CD4-positive, CD25-positive, alpha-beta regulatory T cell (primary cell): ENCODE measurements at places on chromosomes 12 and 14. TPM values are rescaled to one million over a fixed set of nuclear protein-coding genes. Genes with fewer than 3 reads are reported as not detected.
A peak's percentile ranks its signal among the peaks of the same experiment; 100 is the strongest.

The MFAP5 gene
- not detected for total RNA-seq

The GCN1 gene
- total RNA-seq, result 115 TPM

The GNB3 gene
- not detected for total RNA-seq

The HOXC13 gene
- not detected for total RNA-seq

The SLCO1B3 gene
- total RNA-seq, result not detected

GRCh38 chr14:70807898-70808415 lies 1.4 kb downstream of the MAP3K9 start:
- peaks cover 16% of the 10 kb centered on the region for H3K4me1 ChIP-seq
- H3K36me3 ChIP-seq, result no peaks in the 10 kb centered on the region
- H3K27ac ChIP-seq, result peak overlapping the region; percentile 8
- H3K4me3 ChIP-seq, result peak overlapping the region; percentile 75
- peak; percentile 53 for DNase-seq
- no peaks in the 10 kb centered on the region for H3K27me3 ChIP-seq

DNA sequence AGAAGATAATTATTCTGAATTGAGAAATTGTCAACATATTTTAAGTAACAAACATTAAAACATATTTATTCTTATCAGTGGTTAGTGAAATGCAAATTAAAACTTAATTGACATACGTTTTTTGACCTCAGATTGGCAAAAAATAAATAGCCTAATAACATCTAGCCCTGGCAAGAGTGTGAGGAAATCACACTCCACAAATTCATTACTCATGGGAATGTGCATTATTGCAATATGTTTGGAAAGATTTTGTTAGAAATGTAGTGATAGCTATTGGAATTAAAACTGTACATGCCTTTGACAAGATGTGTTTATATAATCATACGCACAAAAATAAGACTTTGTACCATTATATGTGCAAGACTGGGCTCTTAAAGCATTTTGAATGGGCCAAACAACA lies 168.6 kb downstream of the KITLG start:
- H3K36me3 ChIP-seq, result no peaks in the 10 kb centered on the region

DNA sequence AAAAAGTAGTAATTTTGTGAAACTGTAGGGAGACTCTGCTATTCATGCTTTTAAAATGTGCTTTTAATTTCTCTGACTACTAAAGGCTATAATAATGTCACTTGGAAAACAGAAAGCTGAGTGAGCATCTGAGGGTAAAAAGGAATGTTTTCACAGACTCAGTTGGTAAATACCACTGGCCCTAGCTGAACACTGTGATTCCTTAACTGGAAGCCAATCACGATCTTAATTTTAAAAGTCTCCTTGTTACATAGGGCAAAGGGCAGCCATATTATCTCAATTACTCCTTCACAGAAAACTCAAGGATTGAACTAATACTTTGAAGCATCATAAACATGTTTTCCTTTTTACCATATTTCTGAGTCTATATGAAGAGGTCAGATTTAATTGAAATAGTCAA lies 41.9 kb downstream of the PAWR start:
- DNase-seq, result no peak
- H3K27ac ChIP-seq, result no peak overlapping the region
- no peaks in the 10 kb centered on the region for H3K27me3 ChIP-seq
- H3K4me1 ChIP-seq, result no peaks in the 10 kb centered on the region
- no peak overlapping the region for H3K4me3 ChIP-seq

The TPPP2 gene
- not detected for total RNA-seq

The SPX gene
- 0.76 TPM for total RNA-seq

The CD163 gene
- total RNA-seq, result not detected

DNA sequence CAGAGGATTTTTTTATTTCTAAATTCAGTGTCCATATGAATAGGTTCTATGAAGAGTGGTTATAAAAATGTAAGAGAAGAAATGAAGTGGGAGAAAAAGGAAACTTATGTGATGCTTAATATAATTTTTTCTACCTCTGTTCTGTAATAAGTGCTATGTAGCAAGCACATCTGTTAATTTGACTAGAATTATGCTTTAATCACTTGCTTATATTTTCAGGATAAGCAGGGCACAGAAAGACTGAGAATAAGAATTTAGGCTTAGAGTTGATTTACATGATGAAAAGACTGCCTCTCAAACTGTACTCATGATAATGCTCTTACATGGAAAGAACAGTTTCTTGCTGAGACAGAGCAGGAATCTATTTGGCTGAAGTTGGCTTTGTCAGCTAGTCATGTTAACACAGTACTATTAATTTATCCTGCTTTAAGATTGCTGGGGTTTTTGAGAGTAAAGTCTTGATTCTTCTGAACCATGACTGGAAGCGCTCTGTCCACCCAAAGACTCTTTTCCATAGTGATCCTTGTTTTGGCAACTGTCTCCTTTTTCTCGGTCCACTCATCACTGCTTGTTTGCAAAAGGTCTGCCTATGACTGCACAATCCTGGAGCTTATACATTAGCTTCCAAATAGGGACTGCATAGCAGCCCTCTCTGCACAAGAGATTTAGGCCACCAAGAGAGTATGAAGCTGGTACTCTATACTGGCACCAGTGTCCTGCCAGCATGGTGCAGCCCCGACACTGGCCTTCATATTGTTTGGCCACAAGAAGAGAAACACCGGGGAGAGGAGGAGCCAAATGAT lies 98.8 kb downstream of the AKAP6 start:
- DNase-seq, result no peak
- H3K4me3 ChIP-seq, result no peak overlapping the region
- no peaks in the 10 kb centered on the region for H3K4me1 ChIP-seq
- no peaks in the 10 kb centered on the region for H3K36me3 ChIP-seq
- H3K27me3 ChIP-seq, result no peaks in the 10 kb centered on the region
- H3K27ac ChIP-seq, result no peak overlapping the region

The DACT1 gene
- 2.0 TPM for total RNA-seq

DNA sequence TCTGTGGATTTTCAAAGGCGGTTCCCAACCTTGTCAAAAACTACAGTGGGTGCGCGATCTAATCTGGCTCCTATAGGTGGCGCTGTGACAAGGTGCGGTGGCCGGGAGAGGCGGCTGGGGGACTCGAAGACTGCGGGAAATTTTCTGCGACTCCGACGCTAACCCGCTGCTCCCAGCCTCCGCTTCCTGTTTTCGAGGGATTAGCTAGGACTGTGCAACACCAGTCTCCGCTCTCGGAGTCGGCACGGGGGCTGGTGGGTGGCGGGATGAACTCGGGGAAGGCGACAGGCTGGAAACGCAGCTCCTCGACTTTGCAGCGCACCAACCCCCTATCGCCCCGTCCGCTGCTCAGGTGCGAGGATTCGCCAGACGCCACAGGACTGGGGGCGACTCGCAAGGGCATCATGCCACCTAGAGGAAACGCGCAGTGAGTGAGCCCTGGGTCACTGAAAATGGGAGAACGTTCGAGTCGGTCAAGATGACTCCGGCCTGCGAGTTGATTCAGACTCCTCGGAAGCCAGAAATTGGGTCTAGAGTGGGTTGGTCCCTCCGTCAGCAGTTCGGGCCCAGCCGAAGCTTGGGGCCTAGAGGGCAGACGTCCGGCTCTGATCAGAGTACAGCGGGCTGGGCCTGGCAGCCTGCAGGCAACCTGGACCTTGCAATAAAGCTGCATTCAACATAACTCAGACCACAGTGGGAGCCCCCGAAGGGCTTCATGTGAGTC lies 5.5 kb upstream of the PAX9 start:
- no peak overlapping the region for H3K27ac ChIP-seq
- peaks cover 15% of the 10 kb centered on the region for H3K4me1 ChIP-seq
- H3K27me3 ChIP-seq, result peaks cover 58% of the 10 kb centered on the region
- H3K4me3 ChIP-seq, result no peak overlapping the region
- no peaks in the 10 kb centered on the region for H3K36me3 ChIP-seq

The TAS2R9 gene
- total RNA-seq, result not detected

- H3K36me3 ChIP-seq, result no peaks in the 10 kb centered on the region
- no peak overlapping the region for H3K4me3 ChIP-seq
- H3K27ac ChIP-seq, result no peak overlapping the region
- H3K27me3 ChIP-seq, result peaks cover 5% of the 10 kb centered on the region
These were observed 201.7 kb downstream of the SNAPC1 start for GRCh38 chr14:61963926-61964325.

GRCh38 chr14:101187816-101188570 lies 284.5 kb upstream of the RTL1 start:
- H3K4me1 ChIP-seq, result no peaks in the 10 kb centered on the region
- no peak for DNase-seq
- H3K4me3 ChIP-seq, result no peak overlapping the region
- no peak overlapping the region for H3K27ac ChIP-seq
- no peaks in the 10 kb centered on the region for H3K27me3 ChIP-seq

- H3K4me3 ChIP-seq, result no peak overlapping the region
- no peak for DNase-seq
- H3K36me3 ChIP-seq, result no peaks in the 10 kb centered on the region
- H3K27me3 ChIP-seq, result no peaks in the 10 kb centered on the region
- H3K4me1 ChIP-seq, result no peaks in the 10 kb centered on the region
These were observed 157.0 kb upstream of the LMNTD1 start for GRCh38 chr12:25710128-25710527.

GRCh38 chr12:93466625-93467350 lies 526 bp upstream of the MRPL42 start:
- DNase-seq, result no peak
- H3K4me3 ChIP-seq, result peak overlapping the region; percentile 94
- H3K4me1 ChIP-seq, result peaks cover 24% of the 10 kb centered on the region

The LAG3 gene
- 8.2 TPM for total RNA-seq

The PIGH gene
- total RNA-seq, result 35.6 TPM

DNA sequence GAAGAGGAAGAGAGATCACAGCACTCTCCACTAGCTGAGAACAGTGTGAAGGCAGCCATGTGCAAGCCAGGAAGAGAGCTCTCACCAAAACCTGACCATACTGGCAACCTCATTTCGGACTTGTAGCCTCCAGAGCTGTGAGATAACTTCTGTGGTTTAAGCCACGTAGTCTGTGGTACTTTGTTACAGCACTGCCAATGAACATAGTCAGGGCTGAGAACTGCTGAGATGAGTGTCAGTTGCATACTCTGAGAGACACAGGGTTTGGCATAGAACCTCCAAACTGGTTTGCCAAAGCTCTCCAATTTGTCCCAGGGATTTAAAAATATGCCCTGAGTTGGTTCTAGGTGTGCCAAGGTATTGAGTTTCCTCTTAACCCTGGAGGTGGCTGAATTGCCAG lies 218.6 kb downstream of the ATP23 start:
- H3K4me1 ChIP-seq, result no peaks in the 10 kb centered on the region
- no peak overlapping the region for H3K4me3 ChIP-seq
- DNase-seq, result no peak
- H3K36me3 ChIP-seq, result no peaks in the 10 kb centered on the region
- H3K27me3 ChIP-seq, result peaks cover 3% of the 10 kb centered on the region
- H3K27ac ChIP-seq, result no peak overlapping the region

GRCh38 chr12:90303771-90304170 lies 595.1 kb upstream of the ATP2B1 start:
- no peaks in the 10 kb centered on the region for H3K36me3 ChIP-seq
- peaks cover 9% of the 10 kb centered on the region for H3K4me1 ChIP-seq
- DNase-seq, result no peak

DNA sequence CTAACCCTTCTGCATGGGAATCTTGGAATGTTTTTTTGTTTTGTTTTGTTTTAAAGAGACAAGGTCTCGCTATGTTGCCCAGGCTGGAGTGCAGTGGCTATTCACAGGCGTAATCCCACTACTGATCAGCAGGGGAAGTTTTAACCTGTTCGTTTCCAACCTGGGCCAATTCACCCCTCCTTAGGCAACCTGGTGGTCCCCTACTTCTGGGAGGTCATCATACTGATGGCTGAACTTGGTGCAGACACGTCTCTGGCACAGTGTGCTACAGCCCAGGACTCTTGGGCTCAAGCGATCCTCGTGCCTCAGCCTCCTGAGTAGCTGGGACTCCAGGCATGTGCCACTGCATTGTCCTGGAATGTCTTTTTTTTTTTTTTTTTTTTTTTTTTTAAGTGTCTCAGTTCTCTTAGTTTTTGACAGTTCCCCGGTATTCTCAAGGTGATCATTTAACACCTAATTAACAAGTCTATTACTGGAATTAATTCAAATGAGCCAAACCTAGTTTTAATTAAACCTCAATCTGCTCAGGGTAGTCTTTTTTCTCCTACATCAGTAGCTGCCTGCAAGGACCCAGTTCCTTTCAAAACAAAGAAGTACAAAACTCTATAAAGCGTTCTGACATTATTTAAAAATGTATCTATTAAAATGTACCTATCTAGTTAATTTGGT lies 49.0 kb upstream of the ISM2 start:
- H3K27ac ChIP-seq, result no peak overlapping the region
- DNase-seq, result no peak
- no peaks in the 10 kb centered on the region for H3K27me3 ChIP-seq
- H3K4me1 ChIP-seq, result peaks cover 2% of the 10 kb centered on the region
- no peak overlapping the region for H3K4me3 ChIP-seq
- H3K36me3 ChIP-seq, result peaks cover 46% of the 10 kb centered on the region

The ARID4A gene
- total RNA-seq, result 102 TPM

The KRT6B gene
- total RNA-seq, result not detected

The DTX1 gene
- 7.8 TPM for total RNA-seq

GRCh38 chr12:33514893-33515292 lies 75.3 kb upstream of the SYT10 start:
- no peaks in the 10 kb centered on the region for H3K4me1 ChIP-seq
- no peak overlapping the region for H3K27ac ChIP-seq
- DNase-seq, result no peak
- H3K4me3 ChIP-seq, result no peak overlapping the region

The CMKLR1 gene
- total RNA-seq, result 1.1 TPM

DNA sequence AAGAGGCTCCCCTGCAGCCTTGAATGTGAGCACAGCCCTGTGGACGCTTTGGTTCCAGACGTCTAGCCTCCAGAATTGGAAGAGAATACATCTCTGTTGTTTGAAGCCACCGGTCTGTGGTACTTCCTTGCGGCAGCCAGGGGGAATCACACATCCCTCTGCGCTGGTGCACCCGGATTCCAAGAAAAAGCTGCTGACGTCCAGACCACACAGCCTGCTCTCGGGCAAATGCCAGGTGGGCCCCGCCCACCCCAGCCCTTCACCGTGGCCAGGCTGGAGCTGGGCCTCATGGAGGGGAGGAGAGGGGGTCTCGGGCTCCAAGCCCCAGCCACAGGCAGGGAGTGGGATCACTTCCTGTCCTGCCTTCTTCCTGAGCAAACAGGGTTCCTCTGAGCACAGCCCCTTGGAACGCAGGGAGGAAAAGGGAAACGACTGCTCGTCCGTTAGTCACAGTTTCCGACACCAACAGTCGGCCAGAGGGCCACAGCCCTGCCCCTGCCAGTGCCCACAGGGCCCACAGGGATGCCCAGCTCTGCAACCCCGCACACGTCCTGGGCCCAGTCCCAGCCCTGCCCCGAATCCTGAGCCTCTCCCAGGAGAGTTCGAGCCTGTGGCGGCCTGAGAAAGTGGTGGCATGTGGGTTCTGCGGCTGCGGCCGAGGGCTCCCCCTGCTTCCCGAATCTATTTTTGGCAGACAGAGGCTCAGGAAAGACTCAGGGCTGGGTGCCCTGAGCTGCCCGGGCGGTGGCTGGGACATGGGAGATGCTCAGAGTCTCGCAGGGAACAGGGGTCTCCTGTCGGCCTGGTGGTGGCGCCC lies 85.3 kb downstream of the RFLNA start:
- no peak for DNase-seq
- no peaks in the 10 kb centered on the region for H3K27me3 ChIP-seq
- peaks cover 32% of the 10 kb centered on the region for H3K36me3 ChIP-seq
- H3K4me1 ChIP-seq, result no peaks in the 10 kb centered on the region
